ENCODE measurements at places on chromosomes 6 and 20. TPM values are rescaled to one million over a fixed set of nuclear protein-coding genes. Genes with fewer than 3 reads are reported as not detected.

The NKAIN2 gene
- total RNA-seq, result not detected

The POU5F1 gene
- total RNA-seq, result 0.39 TPM

The APOM gene
- 6.9 TPM for total RNA-seq

The SLC22A1 gene
- total RNA-seq, result not detected

The CST7 gene
- total RNA-seq, result 4.2 TPM

The MAP1LC3A gene
- total RNA-seq, result 59.8 TPM

The SUMO4 gene
- total RNA-seq, result not detected

The EEF1A2 gene
- 260 TPM for total RNA-seq

The SNRPB2 gene
- total RNA-seq, result 171 TPM

The PSMB9 gene
- total RNA-seq, result 339 TPM

The RPS6KA2 gene
- total RNA-seq, result 1.9 TPM

The RANBP9 gene
- total RNA-seq, result 45.7 TPM

Measured in M059J (cell line).